ENCODE measurements at places on chromosomes 16 and 17. TPM values are rescaled to one million over a fixed set of nuclear protein-coding genes. Genes with fewer than 3 reads are reported as not detected.

GRCh38 chr16:64627288-64627687 lies 494.6 kb downstream of the CDH11 start:
- H3K4me1 ChIP-seq: no peaks in the 10 kb centered on the region
- H3K27me3 ChIP-seq: no peaks in the 10 kb centered on the region

Gene VKORC1
- total RNA-seq: 60.0 TPM

DNA sequence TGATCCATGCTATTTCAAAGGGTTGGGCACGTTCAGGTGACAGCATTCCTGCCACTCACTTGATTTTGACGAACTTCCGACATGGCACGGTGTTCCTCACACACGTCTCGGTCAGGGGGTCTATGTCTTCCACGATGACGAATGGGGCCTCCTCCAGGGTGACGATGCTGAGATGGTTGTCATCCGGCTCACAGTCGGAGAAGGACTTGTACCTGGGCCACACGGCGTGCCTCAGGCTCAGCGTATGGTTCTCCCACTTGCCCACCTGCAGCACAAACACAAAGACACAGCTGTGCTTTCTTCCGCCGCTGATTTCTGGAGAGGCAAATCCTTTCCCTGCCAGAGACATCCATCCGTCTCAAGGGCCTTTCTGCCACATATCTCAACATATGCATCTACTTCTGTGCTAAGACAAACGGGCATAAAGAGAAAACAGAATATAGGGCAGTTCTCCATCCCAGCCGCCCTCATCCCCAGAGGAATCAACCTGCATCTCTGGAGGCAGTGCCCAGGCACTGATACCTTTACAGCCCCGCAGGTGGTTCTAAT lies 332.5 kb downstream of the GRIN2A start:
- no peaks in the 10 kb centered on the region for H3K36me3 ChIP-seq
- H3K27ac ChIP-seq: no peak overlapping the region
- no peaks in the 10 kb centered on the region for H3K27me3 ChIP-seq

Gene CCL16
- not detected for total RNA-seq

Gene CPNE7
- 25.7 TPM for total RNA-seq

- H3K36me3 ChIP-seq: no peaks in the 10 kb centered on the region
- no peak overlapping the region for H3K4me3 ChIP-seq
- no peak overlapping the region for H3K27ac ChIP-seq
- no peaks in the 10 kb centered on the region for H3K4me1 ChIP-seq
Observed at GRCh38 chr17:12580640-12581039, 85.0 kb upstream of the MYOCD start.

Gene KRT25
- not detected for total RNA-seq

All from activated T-helper 2 cell treated with anti-CD3 and anti-CD28 coated beads, Interferon-gamma antibody, Interleukin-2, Interleukin-4, amounts not matched to agents 10 μg/mL and 5 μg/mL and 100 μg/mL, durations not matched to agents 14 hours and 24 hours and 36 hours (primary cell).